Activated CD4-positive, alpha-beta T cell treated with anti-CD3 and anti-CD28 coated beads, Interleukin-2, amount 50 U/mL, for 24 hours (primary cell): ENCODE measurements at places on chromosomes 2 and 18.

- no peak for DNase-seq
Observed at GRCh38 chr2:157106950-157107349, 150.6 kb upstream of the GALNT5 start.

GRCh38 chr18:36073676-36074075 lies 6.3 kb upstream of the RPRD1A start:
- no peak for DNase-seq

- DNase-seq, result no peak
Observed at GRCh38 chr2:73746015-73746876, 9.1 kb upstream of the TPRKB start.

DNA sequence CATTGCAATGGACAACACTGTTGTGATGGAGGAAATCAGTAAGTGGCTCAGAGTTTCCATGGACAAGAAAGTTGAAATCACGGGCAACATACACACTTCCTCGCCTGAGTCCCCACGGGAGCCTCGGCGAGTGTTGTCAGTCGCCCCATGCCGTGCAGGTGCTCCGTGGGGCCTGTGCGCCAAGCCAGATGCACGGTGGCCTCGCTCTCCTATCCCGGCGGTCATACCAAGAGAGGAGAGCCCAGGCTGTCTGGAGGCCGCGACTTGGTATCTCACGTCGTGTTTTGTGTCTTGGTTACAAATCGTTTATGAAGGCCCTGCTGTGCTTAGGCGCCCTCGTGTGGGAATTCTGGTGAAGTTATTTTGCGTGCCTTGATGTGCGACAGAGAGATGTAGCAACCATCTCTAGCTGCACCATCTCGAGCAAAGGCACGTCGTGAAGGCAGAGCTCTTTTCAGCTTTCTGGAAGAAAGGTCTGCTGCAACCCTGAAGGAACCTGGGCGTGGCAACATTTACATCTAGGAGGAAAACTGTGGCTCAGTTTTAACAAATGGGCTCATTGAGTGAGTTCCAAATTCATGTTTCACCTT lies 21.8 kb downstream of the ATG4B start:
- no peak for DNase-seq

- no peak for DNase-seq
Observed at GRCh38 chr2:191483117-191483516, 194.8 kb upstream of the NABP1 start.

- no peak for DNase-seq
Observed at GRCh38 chr2:46116150-46116549, 181.1 kb upstream of the EPAS1 start.

- DNase-seq, result no peak
Observed at GRCh38 chr18:48711651-48712486, 173.0 kb downstream of the CTIF start.

DNA sequence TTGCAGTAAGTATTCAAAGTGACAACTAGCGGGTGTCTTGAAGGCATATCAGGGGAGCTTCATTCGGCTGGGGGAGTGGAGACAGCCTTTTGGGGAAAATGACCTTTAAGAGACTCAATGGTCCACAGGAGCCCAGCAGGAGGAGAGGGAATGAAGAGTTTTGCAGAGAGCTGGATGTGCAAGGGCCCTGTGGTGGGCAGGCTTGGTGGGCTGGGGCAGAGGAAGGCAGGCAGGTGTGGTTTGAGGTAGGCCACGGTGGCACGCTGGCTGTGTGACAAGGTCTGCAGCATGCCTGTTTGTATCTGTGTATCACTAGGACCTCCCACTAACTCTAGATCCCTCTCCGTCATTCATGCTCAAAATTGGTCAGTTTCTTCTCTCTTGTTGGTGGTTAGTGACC lies 53.7 kb downstream of the CD8B2 start:
- no peak for DNase-seq

DNA sequence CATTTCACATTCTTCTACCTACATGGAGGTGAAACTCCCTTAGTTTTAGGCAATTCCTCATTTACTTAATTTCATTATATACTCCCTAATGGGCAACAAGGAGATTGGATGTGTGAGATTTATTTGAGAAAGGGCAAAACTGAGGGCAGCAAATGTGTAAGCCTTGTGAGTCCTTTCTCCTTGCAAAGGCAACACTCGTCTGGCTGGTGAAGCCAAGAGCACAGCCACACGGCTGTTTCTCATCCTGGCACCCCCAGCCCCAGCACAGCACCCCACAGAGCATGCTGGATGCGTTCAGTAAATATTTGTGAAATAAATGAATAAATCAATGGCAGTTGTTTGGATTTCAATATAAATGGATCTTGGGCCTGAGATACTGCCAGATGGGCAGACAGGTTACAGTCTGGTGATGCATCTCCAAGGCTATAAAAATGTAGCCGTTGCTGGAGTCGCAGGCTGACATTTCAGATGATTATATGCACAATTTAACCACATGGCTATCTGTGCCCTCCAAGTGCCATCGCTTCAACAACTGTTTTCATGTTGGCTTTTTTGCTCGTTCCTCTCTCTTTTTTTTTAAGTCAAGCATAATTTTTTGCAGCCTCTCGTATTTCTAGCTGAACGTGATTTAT lies 154.1 kb upstream of the REV1 start:
- no peak for DNase-seq

DNA sequence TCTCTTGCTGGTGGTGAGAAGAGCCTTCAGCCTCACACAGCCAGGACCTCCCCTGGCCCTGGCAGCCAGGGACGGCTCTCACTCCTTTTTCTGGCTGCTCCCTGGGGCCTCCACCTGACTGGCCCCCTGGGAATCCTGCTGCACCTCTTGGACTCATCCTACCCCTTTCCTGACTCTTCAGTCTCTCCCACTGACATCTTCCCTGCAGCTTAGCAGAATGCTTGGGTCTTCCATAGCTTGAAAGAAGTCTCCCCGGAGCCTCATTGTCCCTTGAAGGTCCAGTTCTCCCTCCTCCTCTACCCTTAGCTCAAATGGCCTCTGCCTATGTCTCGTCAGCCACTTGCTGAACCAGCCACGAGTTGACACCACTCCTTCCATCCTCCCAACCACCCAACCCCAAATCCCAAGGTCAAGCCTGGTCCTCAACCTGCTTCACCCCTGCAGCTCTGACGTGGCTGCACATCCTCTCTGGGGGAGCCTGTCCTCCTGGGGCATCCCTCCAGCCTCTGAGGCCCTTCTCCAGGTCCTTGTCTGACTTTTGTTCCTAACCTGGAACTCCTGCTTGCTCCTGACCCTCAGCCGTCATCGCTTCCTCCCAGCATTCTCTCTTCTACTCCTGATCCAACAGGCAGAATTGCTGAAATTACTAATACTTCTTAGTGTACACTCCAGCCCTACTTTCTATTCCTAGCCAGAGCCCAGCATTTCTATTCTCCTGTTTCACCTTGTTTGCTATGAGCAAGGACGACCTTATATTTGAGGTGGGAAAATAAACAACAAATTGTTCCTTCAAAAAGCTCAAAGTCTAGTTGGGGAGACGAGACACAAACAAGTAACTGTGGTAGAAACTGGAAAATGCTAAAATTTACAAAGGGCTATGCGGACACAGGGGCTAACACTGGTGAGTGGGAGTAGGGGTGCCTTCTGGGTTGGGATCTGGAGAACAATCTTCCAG lies 68.7 kb upstream of the MGAT4A start:
- no peak for DNase-seq

GRCh38 chr2:237686659-237687136 lies 59.3 kb downstream of the LRRFIP1 start:
- DNase-seq, result no peak
